ENCODE measurements at places on chromosomes 5 and 9. TPM values are rescaled to one million over a fixed set of nuclear protein-coding genes. Genes with fewer than 3 reads are reported as not detected.

DNA sequence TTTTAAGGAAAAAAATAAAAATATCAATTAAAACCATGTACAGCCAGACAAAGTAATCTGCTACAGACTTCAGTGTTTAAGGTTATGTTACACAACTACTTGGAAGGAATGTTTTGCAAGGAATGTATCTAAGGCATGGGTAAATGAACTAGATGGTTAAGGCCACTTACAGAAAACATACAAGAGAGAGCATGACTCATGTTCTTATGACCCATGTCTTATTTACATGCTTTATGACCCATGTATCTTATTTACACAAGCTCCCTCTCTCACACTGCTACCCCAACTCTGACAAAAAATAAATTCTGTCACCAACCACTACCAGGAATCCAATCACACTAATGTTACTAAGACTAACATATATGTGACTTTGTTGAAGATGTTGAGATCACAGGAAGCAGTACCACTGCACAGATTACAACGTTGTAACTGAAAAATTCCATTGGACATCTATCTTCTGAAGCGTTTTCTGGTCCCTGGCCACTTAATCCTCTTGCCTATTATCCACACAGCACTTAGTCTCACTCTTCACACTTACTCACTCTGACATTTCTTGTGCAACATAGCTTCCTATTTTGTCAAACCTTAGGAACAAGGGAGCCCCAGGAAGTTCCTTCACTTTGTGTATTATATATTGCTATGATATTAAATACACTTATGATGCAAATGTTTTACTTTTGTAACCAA, 1630.1 kb upstream of the C9orf72 start:
- no peak for DNase-seq
- no peak overlapping the region for H3K4me3 ChIP-seq
- no peaks in the 10 kb centered on the region for H3K36me3 ChIP-seq
- no peaks in the 10 kb centered on the region for H3K4me1 ChIP-seq
- H3K27me3 ChIP-seq = no peaks in the 10 kb centered on the region
- no peak overlapping the region for H3K27ac ChIP-seq

DNA sequence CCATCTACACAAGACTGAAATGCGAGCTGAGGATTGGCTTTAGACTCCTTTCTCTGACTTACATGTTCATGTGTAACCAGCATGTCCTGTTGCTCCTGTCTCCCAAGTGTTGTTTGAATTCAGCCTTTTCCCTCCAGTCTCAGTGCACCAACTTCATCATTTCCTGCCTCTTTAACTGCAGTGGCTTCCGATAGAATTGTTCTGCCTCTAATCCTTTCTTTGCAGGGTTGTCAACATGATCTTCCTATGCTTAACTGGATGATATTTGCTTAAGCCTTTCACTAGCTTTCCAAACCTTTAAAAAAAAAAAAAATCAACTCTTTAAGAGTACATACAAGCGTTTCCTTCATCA, 6.7 kb upstream of the FYB1 start:
- no peak for DNase-seq
- H3K4me1 ChIP-seq = peaks cover 13% of the 10 kb centered on the region
- H3K27ac ChIP-seq = no peak overlapping the region
- no peaks in the 10 kb centered on the region for H3K36me3 ChIP-seq
- no peak overlapping the region for H3K4me3 ChIP-seq

GRCh38 chr9:24451346-24451745, 94.4 kb downstream of the IZUMO3 start:
- no peaks in the 10 kb centered on the region for H3K36me3 ChIP-seq
- no peak overlapping the region for H3K27ac ChIP-seq
- no peaks in the 10 kb centered on the region for H3K4me1 ChIP-seq

GRCh38 chr5:129770024-129770820, 22.3 kb downstream of the MINAR2 start:
- no peak overlapping the region for H3K4me3 ChIP-seq
- no peaks in the 10 kb centered on the region for H3K27me3 ChIP-seq
- no peak for DNase-seq

DNA sequence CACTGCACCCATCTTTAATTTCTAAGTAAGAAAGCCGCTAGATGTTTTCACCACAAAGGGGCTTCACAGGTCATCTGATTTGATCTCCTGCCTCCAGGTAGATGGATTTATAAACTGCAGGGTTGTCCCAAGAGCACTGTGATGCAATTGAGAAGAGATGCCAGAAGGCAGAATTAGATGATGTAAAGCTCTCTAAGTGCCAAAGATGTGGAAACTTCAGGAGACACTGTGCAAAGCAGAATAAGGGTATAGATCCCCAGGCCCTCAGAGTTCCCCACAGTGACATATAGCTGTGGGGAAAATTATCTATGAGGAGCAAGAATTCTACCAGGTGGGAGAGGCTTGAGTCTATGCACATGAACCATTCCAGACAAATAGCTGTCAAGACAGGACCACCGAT, 90.5 kb downstream of the FSTL4 start:
- no peak overlapping the region for H3K27ac ChIP-seq
- no peak for DNase-seq
- H3K4me1 ChIP-seq = no peaks in the 10 kb centered on the region
- no peak overlapping the region for H3K4me3 ChIP-seq

DNA sequence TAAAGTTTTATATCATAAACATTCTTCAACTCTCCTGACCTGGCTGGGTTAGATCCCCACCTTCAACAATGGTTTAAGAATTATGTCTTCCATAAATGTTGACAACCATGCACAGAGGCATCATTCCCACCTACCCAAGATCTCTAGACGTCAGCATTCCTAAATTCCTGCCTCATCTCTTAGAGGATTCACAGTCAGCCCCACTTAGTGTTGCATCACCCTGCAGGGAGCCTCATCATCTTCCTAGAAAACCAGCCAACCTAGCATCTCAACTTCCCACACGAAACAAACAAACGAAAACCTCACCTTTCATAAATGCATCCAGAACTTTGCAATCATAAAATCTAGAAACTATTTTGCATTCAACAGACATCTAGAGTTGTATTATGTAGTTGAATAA, 816.1 kb upstream of the C9orf72 start:
- no peak for DNase-seq
- no peaks in the 10 kb centered on the region for H3K4me1 ChIP-seq
- no peak overlapping the region for H3K4me3 ChIP-seq

DNA sequence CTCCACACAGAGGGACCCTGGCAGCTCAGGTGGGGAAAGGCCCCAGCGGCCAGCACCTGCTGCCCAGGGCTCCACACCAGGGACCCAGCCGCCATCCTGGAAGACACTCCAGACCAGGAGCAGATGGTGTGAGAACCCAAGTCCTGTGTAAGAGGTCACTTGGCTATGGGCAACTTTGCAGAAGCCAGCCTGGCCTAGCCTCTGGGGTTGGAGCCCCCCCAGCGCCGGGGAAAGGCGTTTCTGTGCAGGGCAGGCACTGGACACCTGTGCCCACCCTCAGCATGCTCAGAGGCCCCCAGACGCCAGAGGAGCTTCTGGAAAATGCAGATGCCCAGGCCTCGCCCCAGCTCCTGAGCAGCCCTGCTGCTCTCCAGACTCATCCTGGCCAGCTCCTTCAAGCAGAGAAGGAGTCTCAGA, 34.0 kb downstream of the RASGEF1C start:
- H3K4me3 ChIP-seq = no peak overlapping the region
- no peak overlapping the region for H3K27ac ChIP-seq
- H3K27me3 ChIP-seq = no peaks in the 10 kb centered on the region
- DNase-seq = no peak

DNA sequence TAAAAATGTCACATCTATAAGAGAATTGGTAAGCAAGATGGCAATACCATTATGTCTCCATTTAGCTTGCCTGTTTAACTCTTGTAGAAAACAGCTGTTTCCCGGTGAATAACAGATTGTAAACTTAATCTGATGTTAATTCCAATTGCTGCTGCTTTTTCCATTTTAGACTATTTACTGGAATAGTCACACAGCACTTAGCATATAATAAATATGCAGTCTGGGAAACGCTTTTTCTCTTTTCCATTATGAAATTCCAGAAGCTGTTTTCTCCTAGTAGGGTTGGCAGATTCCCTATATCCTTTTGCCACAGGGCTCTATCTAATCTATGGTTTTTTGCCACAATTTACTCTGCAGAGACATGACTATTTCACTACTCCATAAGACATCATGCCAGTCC, 148.0 kb downstream of the CEMIP2 start:
- no peak overlapping the region for H3K4me3 ChIP-seq
- no peaks in the 10 kb centered on the region for H3K36me3 ChIP-seq
- no peaks in the 10 kb centered on the region for H3K27me3 ChIP-seq
- DNase-seq = no peak

- H3K27ac ChIP-seq = no peak overlapping the region
- H3K36me3 ChIP-seq = no peaks in the 10 kb centered on the region
- no peak overlapping the region for H3K4me3 ChIP-seq
- H3K4me1 ChIP-seq = no peaks in the 10 kb centered on the region
- no peak for DNase-seq
These were observed 10.8 kb upstream of the ADRA1B start for GRCh38 chr5:159905496-159905895.

- no peaks in the 10 kb centered on the region for H3K36me3 ChIP-seq
- no peak overlapping the region for H3K4me3 ChIP-seq
- DNase-seq = no peak
- no peaks in the 10 kb centered on the region for H3K4me1 ChIP-seq
- peaks cover 2% of the 10 kb centered on the region for H3K27me3 ChIP-seq
These were observed 39.0 kb downstream of the KIF4B start for GRCh38 chr5:155052532-155052931.

DNA sequence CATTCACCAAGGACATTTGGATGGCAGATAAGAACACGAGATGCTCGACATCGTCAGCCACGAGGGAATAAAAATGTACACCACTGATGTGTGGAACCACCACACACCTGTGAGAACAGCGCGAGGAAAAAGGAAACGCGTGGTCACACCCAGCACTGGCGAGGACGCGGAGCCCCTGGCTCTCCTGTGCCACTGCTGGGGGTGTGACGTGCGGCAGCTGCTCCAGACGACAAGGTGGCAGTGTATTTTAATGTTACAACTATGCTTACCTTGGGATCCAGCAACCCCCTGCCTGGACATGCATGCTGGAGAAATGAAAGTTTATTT, 13.6 kb upstream of the CEP72 start:
- H3K27me3 ChIP-seq = no peaks in the 10 kb centered on the region
- H3K4me1 ChIP-seq = no peaks in the 10 kb centered on the region
- no peak for DNase-seq

GRCh38 chr9:97237311-97237786, 70.1 kb upstream of the CCDC180 start:
- DNase-seq = no peak
- no peaks in the 10 kb centered on the region for H3K27me3 ChIP-seq
- H3K4me3 ChIP-seq = no peak overlapping the region
- H3K4me1 ChIP-seq = no peaks in the 10 kb centered on the region
- H3K27ac ChIP-seq = no peak overlapping the region

DNA sequence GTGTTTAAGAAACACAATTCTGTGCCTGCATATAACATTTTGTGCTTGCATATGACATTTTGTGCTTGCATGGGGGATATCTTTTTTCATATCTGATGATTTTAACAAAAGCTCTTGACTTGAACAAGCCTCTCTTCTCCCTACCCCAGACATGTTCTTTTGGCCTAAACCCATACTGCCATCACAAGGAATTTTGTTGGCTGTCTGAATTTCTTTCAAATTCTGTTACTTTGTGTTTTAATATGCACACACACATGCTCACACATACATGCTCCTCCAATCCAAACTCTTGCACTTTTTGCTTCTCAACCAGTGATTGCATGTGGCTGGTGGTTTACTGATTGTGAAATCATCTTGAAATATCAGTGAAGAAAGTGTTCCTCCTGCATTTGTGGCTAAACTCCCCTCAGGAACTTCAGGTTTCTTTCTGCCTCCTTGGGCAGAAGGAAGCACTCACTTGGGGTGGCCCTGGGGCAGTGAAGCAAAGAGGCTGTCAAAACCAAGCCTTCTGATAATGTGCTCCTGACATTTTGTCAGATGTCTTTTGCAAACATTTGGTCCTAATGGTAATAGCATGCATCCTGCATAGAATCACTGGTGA, 377.2 kb upstream of the KLF4 start:
- H3K4me3 ChIP-seq = no peak overlapping the region
- no peaks in the 10 kb centered on the region for H3K4me1 ChIP-seq
- DNase-seq = no peak
- H3K27me3 ChIP-seq = no peaks in the 10 kb centered on the region

GRCh38 chr9:134526584-134527477, 114.8 kb upstream of the COL5A1 start:
- H3K4me1 ChIP-seq = no peaks in the 10 kb centered on the region
- H3K27ac ChIP-seq = no peak overlapping the region
- no peaks in the 10 kb centered on the region for H3K27me3 ChIP-seq
- no peaks in the 10 kb centered on the region for H3K36me3 ChIP-seq

DNA sequence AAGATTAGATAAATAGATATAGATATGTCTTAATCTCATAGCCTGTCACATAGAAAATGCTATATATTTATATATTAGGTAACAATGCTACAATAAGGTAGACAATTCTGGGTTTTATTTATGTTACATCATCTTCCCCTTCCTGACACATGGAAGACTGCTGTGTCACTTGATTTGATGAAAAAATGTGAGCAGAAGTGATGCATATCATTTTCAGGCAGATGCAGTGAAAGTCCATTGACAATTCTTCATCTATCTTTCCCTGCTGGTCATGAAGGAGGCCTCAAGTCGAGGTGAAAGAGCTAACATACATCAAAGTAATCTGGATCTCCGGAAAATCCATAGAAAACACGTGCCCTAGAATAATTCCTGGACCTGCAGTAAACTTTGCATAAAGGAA, 57.8 kb upstream of the CHD1 start:
- H3K4me1 ChIP-seq = no peaks in the 10 kb centered on the region
- no peaks in the 10 kb centered on the region for H3K27me3 ChIP-seq
- DNase-seq = no peak
- no peaks in the 10 kb centered on the region for H3K36me3 ChIP-seq
- no peak overlapping the region for H3K27ac ChIP-seq

DNA sequence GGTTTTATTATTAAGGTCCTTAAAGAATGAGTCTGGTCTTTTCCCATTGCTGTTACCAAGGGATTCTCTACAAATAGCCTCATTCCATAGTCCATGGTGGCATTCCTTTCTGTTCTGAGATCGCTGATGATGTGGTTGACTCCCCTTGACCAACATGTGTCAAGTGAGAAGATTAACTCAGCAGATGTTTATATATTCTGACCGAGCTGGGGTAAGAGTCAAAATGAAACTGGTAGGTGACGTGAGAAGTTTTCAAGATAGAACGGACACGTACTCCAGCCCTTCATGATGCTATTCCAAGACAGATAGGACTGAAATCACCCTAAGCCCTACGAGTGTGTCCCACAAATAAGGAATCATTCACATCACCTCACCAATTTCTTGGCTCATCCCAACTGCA, 155.5 kb upstream of the WWC1 start:
- H3K27me3 ChIP-seq = no peaks in the 10 kb centered on the region
- DNase-seq = no peak
- no peaks in the 10 kb centered on the region for H3K36me3 ChIP-seq
- H3K4me1 ChIP-seq = no peaks in the 10 kb centered on the region
- no peak overlapping the region for H3K27ac ChIP-seq

Gene SV2C
- total RNA-seq = 0.03 TPM

Gene HRCT1
- total RNA-seq = not detected

Gene PCDHB14
- total RNA-seq = not detected

Gene PCDHGC3
- 0.76 TPM for total RNA-seq

Gene DNM1
- total RNA-seq = 0.79 TPM

Gene SEMA5A
- total RNA-seq = 0.41 TPM

Gene SELENOP
- 0.39 TPM for total RNA-seq

Gene PCDHA9
- total RNA-seq = not detected

Gene ASPN
- total RNA-seq = not detected

Gene BTNL8
- not detected for total RNA-seq

Gene ANKDD1B
- total RNA-seq = 0.70 TPM

Gene LTC4S
- total RNA-seq = 8.1 TPM

Gene TEX48
- total RNA-seq = 0.85 TPM

Gene OTP
- not detected for total RNA-seq

Gene SLC25A46
- total RNA-seq = 35.9 TPM

Gene CARTPT
- not detected for total RNA-seq

Gene ANKRD20A1
- total RNA-seq = 0.36 TPM
